ENCODE measurements at places on chromosomes 13 and 19.

GRCh38 chr19:12750851-12751250, 740 bp upstream of the BEST2 start:
- DNase-seq = no peak

DNA sequence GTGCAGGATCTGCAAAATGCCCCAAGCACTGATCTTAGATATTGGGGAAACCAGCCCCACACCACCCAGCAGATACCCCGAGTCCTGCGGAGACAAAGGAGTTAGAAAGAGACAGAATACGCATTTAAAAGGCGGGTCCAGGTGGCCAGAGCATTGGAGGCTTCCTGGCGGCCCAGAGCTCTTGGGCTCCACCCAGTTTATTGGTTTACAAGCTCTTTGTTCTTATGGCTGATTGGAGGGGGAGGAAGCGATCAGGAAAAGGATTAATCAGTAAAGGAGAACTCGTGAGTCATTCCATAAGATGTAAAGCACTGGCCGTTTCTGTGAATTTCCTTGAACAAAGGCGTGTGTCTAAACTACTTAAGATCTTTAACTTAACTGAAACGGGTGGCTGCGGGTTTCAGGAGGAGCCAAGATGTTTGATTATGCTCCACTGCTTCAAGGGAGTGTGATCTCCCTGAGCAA, 926 bp downstream of the ZNF587 start:
- no peak for DNase-seq

GRCh38 chr19:50326101-50326664, 3.0 kb downstream of the KCNC3 start:
- DNase-seq = no peak

- no peak for DNase-seq
These were observed 12.1 kb downstream of the RNASEH2B start for GRCh38 chr13:50921706-50922105.

DNA sequence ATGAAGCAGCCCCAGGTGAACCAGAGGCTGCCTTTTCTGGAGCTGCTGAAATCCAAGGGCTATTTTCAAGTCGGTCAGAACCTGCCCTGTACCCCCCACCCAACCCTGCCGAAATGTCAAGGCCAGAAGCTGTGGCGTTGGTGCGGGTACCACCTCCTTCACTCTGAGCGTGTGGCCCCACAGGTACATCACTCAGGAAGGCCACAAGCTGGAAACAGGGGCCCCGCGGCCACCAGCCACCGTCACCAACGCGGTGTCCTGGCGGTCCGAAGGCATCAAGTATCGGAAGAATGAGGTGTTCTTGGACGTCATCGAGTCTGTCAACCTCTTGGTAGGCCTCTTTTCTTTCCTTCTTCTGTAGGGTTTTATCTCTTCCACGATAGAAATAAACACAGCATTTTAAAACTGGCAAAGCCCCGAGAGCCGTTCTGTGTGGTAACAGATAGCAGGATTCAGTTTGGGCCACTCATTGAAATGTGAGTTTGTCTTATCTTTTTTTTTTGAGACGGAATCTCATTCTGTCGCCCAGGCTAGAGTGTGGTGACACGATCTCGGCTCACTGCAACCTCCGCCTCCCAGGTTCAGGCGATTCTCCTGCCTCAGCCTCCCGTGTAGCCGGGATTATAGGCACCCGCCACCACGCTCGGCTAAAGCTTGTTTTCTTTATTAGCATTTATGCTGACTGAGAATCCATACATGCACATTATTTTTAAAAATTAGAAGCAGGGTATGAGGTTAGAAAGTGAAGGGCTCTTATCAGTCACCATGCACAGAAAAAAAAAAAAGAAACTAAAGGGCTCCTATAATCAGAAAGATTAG, 11.3 kb downstream of the AP1M1 start:
- DNase-seq = no peak

DNA sequence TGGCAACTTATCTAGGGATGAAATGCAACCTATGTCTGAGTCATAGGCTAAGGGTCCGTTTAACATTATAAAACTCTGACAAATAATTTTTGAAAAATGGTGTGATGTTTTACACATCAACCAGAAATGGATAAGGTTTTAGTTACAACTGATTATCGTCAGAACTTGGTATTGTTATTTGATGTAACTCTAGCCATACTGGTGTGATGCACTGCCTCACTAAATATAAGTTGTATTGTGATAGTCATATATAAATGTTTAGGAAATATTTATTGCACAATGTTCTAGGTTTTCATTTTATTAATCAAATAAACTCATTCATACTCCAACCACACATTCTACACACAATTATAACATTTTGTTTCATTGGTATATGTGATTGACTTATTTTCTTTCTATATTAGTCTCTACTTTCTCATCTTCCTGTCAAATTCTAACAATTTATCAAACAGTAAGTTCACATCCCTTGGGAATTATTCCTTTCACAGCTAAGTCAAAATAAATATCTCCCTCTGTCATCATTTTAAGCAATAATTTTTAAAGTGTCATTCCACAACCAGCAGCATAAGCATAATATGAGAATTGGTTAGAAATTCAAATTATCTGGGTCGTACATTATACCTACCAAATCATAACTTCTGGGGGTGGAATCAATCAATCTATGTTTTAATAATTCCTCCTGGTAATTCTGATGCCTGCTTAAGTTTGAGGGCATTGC, 873.9 kb downstream of the SLITRK1 start:
- no peak for DNase-seq

Data from GM12891 (cell line).